GM20000 (cell line): ENCODE measurements at places on chromosomes 6 and 20.

GRCh38 chr20:19625426-19625825 lies 132.6 kb upstream of the RIN2 start:
- DNase-seq = no peak

DNA sequence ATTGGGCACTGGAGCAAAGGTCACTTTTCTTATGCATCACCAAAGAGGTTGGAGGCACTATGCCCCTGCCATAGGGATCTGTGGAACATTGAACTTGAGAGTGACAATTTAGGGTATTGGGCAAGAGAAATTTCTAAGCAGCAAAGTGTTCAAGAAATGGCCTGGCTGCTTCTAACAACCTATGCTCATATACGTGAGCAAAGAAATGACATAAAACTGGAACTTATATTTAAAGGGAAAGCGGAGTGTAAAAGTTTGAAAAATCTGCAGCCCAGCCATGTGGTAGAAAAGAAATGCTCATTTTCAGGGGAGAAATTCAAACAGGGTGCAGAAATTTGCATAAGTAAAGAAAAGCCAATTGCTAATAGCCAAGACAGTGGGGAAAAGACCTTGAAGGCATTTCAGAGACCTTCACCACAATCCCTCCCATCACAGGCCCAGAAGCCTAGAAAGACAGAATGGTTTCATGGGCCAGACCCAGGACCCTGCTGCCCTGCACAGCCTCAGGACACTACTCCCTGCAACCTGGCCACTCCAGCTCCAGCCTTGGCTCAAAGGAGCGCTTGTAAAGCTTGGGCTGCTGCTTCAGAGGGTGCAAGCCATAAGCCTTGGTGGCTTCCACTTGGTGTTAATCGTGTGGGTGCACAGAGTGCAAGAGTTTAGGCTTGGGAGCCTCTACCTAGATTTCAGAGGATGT lies 24.4 kb downstream of the NCR2 start:
- no peak for DNase-seq

DNA sequence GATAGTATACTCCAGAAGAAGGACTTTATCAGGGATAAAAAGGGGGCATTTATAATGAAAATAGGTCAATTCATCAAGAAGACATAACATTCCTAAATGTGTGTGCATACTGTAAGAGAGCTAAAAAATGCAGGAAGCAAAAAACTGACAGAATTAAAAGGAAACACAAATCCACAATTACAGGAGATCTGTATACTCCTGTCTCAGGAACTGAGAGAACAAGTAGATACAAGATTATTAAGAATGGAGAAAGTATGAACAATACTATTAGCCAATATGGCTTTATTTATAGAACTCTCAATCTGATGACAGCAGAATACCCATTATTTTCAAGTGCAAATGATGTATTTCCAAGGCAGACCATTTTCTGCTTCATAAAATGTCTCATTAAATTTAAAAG lies 167.7 kb upstream of the BMP5 start:
- DNase-seq = no peak

GRCh38 chr6:30325150-30325872 lies 1.4 kb upstream of the TRIM39 start:
- DNase-seq = peak; percentile 82

- no peak for DNase-seq
These were observed 37.3 kb upstream of the MAP7 start for GRCh38 chr6:136587527-136587926.

DNA sequence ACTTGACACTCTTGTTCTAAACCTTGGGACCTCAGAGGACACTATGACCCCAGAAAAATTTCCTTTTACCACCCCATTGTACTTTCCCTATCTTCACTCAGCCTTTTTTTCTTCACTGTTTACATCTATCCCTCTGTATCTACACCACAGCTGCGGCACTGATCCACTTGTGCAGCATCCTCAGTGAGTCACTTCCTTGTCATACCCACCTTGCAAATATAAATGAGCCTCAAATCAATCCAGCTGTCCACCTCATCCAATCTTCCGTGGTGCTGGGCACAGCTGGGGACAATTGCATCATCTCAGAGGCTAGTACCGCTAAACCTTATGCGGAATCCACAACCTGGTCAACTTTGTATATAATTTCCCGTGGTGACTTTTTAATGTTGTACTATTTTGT lies 710.5 kb downstream of the QKI start:
- DNase-seq = no peak

GRCh38 chr20:48621376-48622078 lies 206.3 kb downstream of the PREX1 start:
- no peak for DNase-seq

GRCh38 chr6:82277686-82278085 lies 30.1 kb upstream of the IBTK start:
- DNase-seq = no peak

DNA sequence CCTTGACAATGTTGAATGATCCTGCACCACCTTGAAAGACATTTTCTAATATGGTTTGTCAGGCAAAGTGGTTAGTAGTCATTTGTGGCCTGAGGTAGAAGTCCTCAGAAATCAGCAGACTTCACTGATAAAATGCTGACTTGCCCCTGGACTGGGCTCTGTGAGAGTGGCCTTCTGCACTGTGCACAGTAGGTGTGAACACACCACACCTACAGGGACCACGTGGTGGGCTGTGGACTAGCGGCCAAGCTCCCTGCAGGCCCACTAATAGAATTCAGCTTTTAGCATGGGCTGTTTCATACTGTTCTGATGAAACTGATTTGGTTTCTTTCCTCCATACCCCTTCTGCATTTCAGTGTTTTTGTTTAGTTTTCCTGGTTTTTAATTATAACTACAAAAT lies 7.3 kb downstream of the BPHL start:
- DNase-seq = no peak

- DNase-seq = no peak
These were observed 213.1 kb downstream of the RNF144B start for GRCh38 chr6:18600255-18600654.

DNA sequence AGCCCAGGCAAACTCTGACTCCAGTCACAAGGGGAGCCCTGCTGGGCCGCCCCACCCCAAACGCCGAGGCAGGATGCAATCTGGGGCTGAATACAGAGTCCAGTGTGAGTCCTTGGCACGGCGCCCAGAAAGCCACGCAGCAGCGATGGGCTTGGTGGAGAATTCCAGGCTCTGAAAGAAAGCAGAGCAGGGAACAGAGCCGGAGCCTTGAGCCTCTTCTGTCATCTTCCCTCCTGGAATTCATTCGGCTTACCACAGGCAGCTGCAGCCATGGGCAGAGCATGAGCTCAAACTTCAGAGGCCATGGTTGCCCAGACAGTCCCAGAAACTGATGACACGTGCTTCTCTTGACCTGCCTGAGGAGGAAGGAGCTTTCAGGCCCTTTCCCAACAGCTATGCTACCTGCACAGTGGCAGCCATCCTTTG lies 441.1 kb upstream of the JARID2 start:
- DNase-seq = no peak

DNA sequence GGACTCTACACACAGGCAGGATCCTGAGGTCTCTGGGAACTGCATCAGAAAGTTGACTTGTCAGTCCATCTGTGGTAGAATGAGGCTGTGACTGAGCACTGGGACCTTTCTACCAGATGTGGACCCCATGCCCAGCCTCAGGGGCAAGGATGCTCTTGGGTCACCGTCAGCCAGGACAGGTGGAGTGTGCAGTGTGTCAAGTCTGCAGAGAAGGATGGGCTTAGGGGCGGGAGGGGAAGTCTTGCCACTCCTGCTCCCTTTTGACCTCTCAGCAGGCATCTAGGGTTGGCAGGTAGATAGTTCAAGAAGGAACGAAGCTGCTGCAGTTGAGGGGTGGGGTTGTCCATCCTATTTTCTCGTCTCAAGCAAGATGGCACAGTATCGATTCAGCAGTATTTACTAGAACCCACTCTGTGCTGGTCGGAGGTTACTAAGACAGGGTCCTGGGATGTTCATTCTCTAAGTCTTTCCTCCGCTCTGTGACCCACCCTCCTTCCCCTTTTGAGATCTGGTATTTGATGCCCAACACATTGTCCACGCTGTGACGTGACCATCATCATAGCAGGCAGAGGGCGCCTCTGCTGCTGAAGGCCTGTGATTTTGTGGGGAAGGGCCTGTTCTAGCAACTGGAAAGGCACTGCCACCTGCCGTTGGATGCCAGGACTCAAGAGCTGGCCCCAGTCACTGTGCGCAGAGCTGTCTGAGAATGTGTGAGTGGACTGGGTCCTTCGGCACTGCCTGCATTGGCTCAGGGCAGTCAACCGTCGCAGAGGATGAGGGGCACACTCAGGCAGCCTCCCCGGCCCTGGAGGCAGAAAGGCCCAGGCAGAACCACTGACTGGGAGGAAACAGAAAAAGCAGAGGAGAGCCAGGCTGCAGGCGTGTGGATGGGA lies 23.2 kb downstream of the RBCK1 start:
- DNase-seq = peak; percentile 35

- DNase-seq = no peak
These were observed 13.8 kb upstream of the FUCA2 start for GRCh38 chr6:143525356-143525755.

DNA sequence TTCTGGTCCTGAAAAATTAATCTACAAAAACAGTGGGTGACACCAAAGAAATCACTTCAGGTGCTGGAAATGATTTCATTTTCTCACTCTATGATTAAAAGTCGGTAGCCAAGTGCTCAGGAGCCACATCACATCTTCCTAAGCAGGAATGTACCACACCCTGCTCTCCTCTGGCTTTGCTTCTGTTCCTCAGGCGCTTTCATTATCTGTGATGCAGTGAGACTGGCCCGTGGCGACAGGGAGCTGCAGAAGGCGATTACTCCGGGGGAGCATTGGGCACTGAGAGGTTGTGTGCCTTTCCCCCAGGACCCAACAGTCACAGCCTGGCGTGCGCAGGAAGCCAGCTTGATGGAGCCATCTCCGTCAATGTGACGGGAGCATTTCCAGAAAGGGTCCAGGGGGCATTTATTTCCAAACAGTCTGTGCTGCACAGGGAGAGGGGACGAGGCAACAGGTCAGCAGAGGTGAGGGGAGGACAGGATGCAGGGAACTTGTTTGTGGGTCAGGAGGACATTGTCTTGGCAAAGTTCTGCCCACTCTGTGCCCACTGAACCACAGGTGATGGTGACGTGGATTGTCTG lies 5.6 kb upstream of the ZNF831 start:
- no peak for DNase-seq

GRCh38 chr6:98687752-98688151 lies 146.6 kb upstream of the POU3F2 start:
- DNase-seq = no peak

DNA sequence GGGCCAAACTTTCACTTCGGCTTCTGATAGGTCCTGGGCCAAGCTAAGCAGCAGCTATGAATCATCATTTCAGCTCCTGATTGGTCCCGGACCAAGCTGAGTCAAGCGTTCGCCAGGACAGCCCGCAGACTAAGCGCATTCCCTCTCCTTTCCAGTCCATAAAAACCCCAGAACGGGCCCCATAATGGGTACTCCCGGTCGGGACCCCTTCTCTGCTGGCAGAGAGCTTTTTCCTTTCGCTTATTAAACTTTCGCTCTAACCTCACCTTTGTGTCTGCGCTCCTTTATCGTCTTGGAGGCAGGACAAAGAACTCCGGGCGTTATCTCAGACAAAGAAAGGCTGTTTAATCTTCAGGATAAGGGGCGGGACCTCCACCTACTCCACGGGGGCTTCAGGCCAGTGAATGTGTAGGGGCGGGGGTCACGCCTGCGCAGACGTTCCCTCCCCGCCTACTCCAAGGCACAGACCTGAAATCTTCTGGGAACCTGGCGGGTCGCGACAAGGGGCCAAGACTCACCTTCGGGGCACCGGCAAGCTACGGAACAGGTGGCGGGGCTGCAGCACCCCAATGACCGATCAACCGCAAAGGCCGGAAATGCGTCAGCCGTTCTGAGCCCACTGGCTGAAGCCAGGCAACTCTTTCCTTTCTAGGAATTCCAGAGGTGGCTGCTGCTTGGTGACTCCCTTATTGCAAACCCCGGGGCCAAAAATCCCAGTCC lies at the start of gene ZSCAN31:
TSS of gene ZSCAN31 (minus strand) at position 585 of the 720 bp plus-strand sequence. CDS start 6,465 bp downstream, outside the sequence.
- DNase-seq = peak; percentile 79

GRCh38 chr6:1324936-1325335 lies 13.0 kb downstream of the FOXQ1 start:
- DNase-seq = no peak

DNA sequence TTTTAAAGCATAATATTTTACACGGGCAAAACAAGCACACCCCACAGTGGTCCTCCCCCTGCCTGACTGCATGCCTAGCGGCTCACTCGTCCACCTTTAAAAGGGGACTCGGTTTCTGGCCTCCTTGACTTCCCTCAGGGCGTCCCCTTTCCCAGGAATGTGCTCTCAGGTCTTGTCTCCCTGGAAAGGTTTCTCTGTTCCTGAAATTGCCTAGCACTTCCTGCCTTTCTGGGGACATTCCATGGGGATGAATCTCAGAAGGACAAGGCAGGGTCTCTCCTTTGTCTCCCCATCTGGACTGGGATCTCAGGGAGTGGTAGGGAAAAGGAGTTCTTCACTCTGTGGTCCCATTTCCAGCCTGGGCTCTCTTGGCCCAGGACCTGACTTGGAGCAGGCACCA lies 4.9 kb downstream of the TCF15 start:
- no peak for DNase-seq

GRCh38 chr20:47500554-47500953 lies 1.1 kb upstream of the NCOA3 start:
- no peak for DNase-seq

- DNase-seq = no peak
These were observed 237.2 kb upstream of the BMP2 start for GRCh38 chr20:6530254-6530653.

DNA sequence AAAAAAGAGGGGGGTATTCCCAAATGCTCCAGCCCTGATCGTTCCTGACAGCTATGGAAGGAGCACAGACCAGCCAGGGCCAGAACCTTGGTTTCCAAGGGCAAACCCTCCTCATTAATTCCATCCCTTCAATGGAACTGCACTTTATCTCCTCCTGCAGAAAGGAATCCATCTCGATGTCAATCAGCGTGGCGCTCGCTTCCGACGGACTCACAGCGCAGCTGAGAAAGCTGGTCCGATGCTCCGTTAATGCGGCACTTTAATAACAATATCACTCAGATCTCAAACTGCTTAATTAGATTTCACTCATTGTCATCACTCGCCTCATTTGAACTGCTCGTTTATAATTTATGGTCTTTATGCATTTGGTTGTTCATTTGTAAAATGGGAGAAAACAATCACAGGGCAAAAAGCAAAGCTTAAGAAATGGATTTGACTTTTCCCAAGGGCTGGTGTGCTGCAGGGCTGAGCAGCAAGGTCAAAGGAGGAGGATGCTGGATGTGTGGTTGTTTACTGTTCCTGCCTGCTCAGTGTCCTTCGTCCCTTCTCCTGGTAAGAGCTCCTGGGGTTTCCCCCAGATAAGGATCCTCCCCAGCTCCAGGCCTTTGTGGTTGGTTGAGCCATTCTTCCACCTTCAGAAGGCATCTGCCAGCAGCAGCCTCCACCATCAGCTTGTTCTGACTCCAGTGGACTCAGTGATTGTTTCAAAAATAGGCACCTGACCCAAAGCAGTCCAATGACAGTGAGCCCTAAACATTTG lies 152.7 kb downstream of the ANKRD60 start:
- no peak for DNase-seq

GRCh38 chr6:122839906-122840305 lies 50.8 kb downstream of the SMPDL3A start:
- DNase-seq = no peak
